ENCODE measurements at places on chromosomes 16 and 17.
A peak's percentile ranks its signal among the peaks of the same experiment; 100 is the strongest.

- no peak for DNase-seq
Measured at GRCh38 chr17:46950997-46951621, 27.9 kb downstream of the RPRML start.

DNA sequence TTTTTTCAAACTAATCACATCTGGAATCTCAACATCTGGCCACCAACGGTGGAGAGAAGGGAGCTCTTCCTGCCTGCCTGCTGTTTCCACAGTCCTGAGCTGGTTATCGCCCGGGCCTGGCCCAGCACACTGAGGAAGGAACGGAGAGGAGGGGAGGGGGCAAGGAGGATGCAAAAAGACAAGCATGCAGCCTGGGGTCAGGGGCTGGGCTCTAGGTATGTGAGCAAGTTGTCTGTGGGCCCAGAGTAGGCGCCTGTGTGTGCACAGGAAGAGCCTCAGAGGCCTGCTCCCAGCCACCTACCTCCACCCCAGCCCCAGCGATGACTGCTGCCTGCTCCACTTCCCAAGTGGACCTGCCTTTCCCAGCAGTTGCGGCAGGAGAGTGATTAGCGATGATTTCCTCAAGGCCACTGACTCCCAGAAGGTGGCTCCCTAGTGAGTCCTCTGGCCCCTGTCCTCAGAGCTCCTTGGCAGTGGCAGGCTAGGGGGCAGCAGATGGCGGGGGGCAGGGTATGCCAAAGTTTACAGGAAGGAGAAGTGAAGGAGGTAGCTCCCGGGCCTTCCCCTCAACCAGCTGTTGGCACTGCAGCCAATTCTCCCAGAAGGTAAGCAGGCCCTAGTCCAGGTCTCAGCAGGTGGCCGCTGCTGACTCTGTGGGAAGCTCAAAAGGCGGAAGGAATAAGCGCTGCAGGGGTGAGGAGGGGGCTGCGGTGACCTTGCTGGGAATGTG is 27.0 kb upstream of the RASD1 start:
- DNase-seq, result no peak

- no peak for DNase-seq
Measured at GRCh38 chr16:27402569-27402963, 592 bp downstream of the IL21R start.

DNA sequence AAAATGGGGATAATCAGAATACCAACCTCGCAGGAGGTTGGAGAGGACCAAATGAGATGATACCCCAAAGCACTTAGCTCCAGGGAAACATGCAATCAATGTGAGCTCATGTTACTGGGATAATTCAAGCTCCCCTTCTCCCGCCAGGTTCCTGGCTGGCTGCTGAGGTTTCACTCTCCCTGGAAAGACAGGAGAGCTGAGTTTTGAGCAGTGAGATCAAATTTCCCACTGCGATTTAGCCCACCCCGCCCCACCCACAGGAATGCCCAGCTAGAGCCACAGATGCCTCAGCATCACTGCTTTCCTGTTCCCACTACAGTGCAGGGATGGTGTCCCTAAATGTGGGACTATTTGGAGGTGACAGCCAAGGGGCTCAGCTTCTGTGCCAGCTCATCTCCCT is 56.7 kb downstream of the ZNF423 start:
- no peak for DNase-seq

GRCh38 chr16:10868104-10868595 is 8.9 kb upstream of the CIITA start:
- no peak for DNase-seq

DNA sequence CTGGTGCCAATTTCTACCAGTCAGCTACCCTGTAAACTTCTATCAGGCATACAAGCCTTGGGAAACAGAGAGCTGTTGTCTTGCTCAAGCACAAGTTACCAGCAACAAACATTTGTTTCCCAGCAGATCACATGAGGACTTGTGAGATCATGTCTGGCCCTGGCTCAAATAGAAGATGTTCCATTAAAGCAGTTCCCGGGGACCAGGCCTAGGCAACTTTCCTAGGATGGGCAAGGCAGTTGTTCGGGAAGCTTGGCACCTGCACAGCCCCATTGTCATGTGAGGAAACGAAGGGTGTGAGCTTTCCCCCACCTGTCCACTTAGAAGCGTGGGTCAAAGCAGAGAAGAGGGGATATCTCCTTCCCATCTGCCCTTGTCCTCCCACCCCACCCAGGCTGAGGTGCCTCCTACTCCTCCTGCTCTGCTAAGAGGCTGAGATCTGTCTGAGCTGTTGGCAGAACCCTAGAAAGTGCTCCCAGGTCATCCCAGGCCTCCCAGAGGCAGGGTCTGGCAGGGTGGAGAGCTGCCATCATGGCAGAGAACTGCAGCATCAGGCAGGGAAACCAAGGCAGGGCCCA is 11.2 kb upstream of the SLC47A2 start:
- DNase-seq, result peak; percentile 58

- no peak for DNase-seq
Measured at GRCh38 chr17:20276421-20276820, 190.9 kb downstream of the LGALS9B start.

- no peak for DNase-seq
Measured at GRCh38 chr16:67546761-67547422, 15.4 kb upstream of the CTCF start.

DNA sequence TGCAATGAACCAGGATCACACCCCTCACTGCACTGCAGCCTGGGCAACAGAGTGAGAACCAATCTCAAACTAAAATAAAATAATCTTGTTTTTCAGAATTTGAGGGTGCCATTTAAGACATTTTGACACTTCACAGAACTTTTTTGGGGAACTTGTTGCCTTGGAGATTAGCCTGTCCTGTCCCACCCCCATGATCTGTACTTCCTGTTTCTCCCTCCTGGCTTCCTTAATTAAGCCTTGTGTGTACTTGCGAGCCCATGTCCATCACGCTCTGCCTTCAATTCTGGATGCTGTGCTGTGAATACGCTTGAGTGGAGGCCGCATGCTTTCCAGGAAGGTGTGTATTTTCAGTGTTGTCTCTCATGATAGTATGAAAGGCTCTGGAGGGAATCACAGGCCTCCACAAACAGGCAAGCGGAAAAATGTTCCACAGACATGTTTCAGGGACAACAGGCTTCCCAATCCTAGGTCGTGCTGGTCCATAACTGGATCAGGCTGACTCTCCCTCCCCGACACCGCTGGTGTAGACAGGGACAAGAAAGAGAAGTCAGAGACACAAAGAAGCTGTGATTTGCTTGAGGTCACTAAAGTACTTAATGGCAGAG is 56.9 kb downstream of the NOS2 start:
- DNase-seq, result no peak

DNA sequence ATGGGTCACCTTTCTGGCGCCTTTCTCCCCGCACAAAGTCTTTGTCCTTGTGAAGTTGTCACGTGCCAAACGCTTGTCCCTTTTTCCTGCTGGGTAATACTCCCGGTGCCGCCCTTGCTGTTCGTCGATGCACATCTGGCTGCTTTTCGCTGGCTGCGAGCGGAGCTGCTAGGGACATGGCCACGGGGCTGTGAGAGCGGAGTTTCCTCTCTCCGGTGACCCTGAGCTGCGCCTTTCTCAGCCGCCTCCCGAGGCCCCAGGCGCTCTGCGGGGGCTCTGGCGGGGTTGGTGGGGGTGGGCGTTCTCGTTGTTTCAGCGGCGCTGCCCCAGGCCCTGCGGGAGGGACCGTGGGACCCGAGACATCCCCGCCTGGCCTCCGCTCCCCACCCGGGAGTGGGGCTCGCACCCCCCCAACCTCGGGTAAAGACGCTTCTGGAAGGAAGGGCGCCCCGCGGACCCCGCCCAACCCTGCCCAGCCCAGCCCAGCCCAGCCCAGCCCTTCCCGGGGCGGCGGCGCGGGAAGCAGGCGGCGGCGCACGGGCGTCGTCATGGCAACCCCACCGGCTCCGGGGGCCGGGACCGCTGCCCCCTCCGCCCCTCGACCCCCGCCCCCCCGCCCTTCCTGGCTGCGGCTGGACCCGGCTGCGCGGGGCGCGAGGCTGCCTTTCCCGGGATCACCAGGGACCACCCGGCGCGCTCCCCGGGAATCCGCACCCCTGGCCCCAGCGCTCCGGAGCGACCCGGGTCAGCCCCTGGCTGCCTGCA is 12.3 kb downstream of the CHMP6 start:
- no peak for DNase-seq

DNA sequence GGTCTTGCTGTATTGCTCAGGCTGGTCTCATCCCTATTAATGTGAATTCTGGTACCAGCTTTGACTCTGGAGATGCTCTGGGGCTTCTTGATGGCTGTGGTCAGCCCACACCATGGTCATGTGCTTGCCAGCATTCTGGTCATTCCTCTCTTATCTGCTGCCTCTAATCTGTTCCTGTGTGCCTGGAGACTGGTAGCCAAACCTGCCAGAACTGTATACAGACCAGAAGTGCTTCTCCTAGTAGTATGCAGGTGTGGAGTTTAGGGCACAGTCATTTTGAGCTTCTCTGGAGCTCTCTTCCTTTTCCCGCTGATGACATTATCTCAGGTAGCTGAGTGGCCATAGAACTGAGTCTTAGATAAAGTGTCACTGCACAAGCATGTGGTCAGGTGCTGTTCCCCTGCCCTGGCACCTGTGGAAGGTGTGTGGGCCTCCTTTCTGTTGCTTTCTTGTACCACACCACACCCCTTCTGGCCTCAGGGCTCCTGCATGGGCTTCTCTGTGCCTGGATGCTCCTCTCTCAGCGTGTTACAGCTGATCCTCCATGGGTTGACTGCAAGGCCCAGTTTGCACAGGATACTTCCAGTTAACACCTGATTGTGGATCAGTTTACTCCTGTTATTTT is 162.7 kb downstream of the SPECC1 start:
- DNase-seq, result no peak

GRCh38 chr17:68097161-68097805 is 61.7 kb downstream of the KPNA2 start:
- DNase-seq, result no peak

GRCh38 chr16:10752843-10753523 is 9.3 kb downstream of the NUBP1 start:
- DNase-seq, result peak; percentile 44

- DNase-seq, result no peak
Measured at GRCh38 chr17:41322903-41323895, 7.7 kb upstream of the KRTAP17-1 start.

GRCh38 chr17:80856863-80857755 is 134.5 kb upstream of the CHMP6 start:
- DNase-seq, result no peak

DNA sequence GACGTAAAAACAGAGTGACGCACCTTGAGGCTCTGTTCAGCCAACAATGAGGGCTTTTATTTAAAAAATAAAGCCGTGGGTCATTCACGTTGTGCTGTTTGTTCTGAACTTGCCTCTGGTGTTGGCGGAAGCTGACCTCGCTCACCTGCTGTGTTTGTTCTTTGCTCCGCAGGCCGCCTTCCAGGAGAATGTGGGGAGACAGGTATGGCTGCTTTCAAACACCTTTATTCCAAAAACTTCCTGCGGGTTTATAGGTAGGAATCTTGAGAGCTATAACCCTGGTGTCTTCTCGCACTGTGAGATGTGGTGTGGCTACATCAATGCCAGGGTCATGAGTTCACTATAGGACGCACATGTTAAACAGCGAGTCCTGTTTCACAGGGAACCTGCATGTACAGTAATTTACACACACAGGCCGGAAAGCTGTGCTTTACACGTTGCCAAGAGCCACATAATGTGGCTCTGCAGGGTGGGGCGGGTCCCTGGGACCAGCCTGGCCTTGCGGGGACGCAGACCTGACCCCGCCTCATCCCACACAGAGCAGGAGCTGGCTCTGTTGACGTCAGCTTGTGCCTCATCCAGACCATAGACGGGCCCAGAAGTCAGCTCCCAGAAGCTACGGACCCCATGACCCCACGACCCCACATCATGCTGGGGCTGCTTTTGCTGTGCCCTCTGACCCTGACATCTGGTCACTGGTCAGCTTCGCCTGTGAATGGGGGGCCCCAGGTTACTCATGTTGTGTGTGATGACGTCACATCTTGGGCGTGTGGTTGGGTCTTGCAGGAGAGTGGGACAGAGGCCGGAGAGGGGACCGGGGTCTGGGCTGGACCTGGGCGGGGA is 49.9 kb upstream of the ZNF750 start:
- no peak for DNase-seq

GRCh38 chr17:13024016-13024415 is 6.2 kb upstream of the ELAC2 start:
- no peak for DNase-seq

GRCh38 chr16:58119509-58119845 is 9.7 kb downstream of the CFAP20 start:
- DNase-seq, result no peak

DNA sequence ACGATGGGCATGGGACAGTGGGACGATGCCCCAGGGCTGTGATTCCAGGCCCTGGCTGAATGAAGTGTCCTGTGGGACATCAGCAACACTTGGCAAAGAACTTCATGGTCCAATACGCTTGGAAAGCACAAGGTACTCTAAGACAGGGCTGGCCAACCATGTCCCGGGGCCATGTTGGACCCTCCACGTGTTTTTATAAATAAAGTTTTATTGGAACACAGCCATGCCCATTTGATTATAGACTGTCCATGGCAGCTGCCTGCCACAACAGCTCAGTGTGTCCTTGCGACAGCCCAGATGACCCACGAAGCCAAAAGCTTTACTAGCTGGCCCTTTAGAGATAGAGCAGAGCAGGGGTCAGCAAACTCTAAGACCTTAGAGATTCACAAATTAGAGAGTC is 282.1 kb downstream of the C16orf95 start:
- no peak for DNase-seq

DNA sequence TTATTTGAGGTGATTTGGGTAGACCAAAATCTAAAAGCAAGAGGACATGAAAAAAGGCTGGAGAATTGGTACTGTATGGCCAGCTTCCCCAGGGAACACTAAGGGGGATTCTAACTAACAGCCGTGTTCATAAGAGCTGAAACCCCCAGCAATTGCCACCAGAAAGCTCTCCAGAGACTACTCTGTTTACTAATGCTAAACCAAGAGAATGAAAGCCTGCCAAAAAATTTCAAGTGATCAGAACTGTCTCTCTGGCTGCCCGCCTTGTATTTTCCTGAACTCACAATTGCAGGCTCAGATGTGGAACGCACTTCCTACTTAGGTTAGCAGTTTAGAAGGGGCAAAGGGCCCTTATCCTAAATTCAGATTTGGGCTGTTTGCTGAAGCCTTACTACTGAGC is 24.1 kb downstream of the MYH10 start:
- no peak for DNase-seq
